ENCODE measurements at places on chromosomes 4 and X. TPM values are rescaled to one million over a fixed set of nuclear protein-coding genes. Genes with fewer than 3 reads are reported as not detected.

DNA sequence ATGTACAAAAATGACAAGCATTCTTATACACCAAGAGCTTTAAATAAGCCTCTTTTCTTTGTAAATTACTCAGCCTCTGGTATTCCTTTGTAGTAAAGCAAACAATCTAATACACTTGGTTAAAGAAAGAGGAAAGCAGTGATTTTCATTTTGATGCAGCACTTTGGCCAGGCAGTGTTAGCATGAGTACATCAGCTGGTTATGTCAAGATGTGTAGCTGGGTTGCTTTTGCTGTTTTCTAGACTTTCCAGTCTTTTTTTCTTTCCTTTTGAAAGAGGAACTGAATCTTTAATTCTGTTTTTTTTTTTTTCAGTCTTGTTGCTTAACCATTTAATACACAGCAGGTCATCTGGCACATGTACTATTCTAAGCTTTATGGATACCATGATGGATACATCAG is 167.1 kb upstream of the AADAT start:
- DNase-seq, result no peak
- H3K27ac ChIP-seq, result no peak overlapping the region
- H3K4me1 ChIP-seq, result no peaks in the 10 kb centered on the region
- no peak overlapping the region for H3K4me3 ChIP-seq
- H3K27me3 ChIP-seq, result no peaks in the 10 kb centered on the region
- H3K36me3 ChIP-seq, result no peaks in the 10 kb centered on the region

GRCh38 chrX:14017399-14017798 is 12.3 kb downstream of the GEMIN8 start:
- H3K27me3 ChIP-seq, result no peaks in the 10 kb centered on the region
- H3K4me3 ChIP-seq, result no peak overlapping the region
- peaks cover 6% of the 10 kb centered on the region for H3K4me1 ChIP-seq
- DNase-seq, result no peak

- DNase-seq, result no peak
- no peaks in the 10 kb centered on the region for H3K36me3 ChIP-seq
- H3K27ac ChIP-seq, result peak overlapping the region; percentile 49
- H3K4me1 ChIP-seq, result no peaks in the 10 kb centered on the region
- H3K27me3 ChIP-seq, result no peaks in the 10 kb centered on the region
Observed at GRCh38 chrX:13464599-13465275, 104.7 kb upstream of the EGFL6 start.

GRCh38 chr4:42440083-42440482 is 42.8 kb downstream of the SHISA3 start:
- H3K27me3 ChIP-seq, result no peaks in the 10 kb centered on the region

The FAM149A gene
- total RNA-seq, result 13.9 TPM

DNA sequence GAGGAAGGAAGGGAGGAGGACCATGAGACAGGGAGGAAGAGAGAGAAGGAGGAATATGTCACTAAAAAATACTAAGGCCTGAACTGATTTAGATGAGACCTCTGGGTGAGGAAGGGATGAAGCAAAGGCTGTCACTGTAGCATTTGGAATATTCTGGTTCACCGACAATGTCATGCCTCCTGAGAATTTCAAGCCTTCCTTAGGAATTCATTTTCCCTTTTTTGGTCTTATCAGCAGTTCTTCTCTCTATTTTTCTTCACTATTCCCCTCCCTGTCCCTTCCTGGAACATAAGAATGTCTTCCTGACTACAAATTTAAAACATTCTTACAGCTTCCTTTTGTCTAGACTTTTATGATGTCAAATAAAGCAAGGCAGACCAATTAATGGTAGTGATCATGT is 527.8 kb downstream of the INPP4B start:
- H3K36me3 ChIP-seq, result no peaks in the 10 kb centered on the region
- no peaks in the 10 kb centered on the region for H3K4me1 ChIP-seq
- H3K27ac ChIP-seq, result no peak overlapping the region
- no peak for DNase-seq
- H3K4me3 ChIP-seq, result no peak overlapping the region

- no peaks in the 10 kb centered on the region for H3K27me3 ChIP-seq
- DNase-seq, result no peak
- H3K27ac ChIP-seq, result no peak overlapping the region
- no peaks in the 10 kb centered on the region for H3K36me3 ChIP-seq
Observed at GRCh38 chr4:157832596-157832995, 340.2 kb downstream of the GASK1B start.

- no peak for DNase-seq
- no peaks in the 10 kb centered on the region for H3K36me3 ChIP-seq
- H3K27ac ChIP-seq, result no peak overlapping the region
- H3K4me1 ChIP-seq, result no peaks in the 10 kb centered on the region
- H3K4me3 ChIP-seq, result no peak overlapping the region
- H3K27me3 ChIP-seq, result no peaks in the 10 kb centered on the region
Observed at GRCh38 chr4:141195095-141195707, 25.5 kb upstream of the ZNF330 start.

The ODAPH gene
- not detected for total RNA-seq

GRCh38 chr4:53510321-53510720 is 81.0 kb downstream of the LNX1 start:
- DNase-seq, result no peak
- no peaks in the 10 kb centered on the region for H3K36me3 ChIP-seq
- H3K4me1 ChIP-seq, result peaks cover 10% of the 10 kb centered on the region
- no peaks in the 10 kb centered on the region for H3K27me3 ChIP-seq
- H3K27ac ChIP-seq, result no peak overlapping the region

GRCh38 chrX:12360986-12361598 is 222.8 kb downstream of the FRMPD4 start:
- no peak overlapping the region for H3K27ac ChIP-seq
- DNase-seq, result no peak
- H3K27me3 ChIP-seq, result no peaks in the 10 kb centered on the region
- no peak overlapping the region for H3K4me3 ChIP-seq
- no peaks in the 10 kb centered on the region for H3K4me1 ChIP-seq
- no peaks in the 10 kb centered on the region for H3K36me3 ChIP-seq

The FAM241A gene
- total RNA-seq, result 6.8 TPM

- H3K4me3 ChIP-seq, result no peak overlapping the region
- no peaks in the 10 kb centered on the region for H3K36me3 ChIP-seq
- H3K27ac ChIP-seq, result no peak overlapping the region
- no peaks in the 10 kb centered on the region for H3K27me3 ChIP-seq
- no peaks in the 10 kb centered on the region for H3K4me1 ChIP-seq
- DNase-seq, result no peak
Observed at GRCh38 chrX:153686711-153687110, 1.0 kb upstream of the SLC6A8 start.

DNA sequence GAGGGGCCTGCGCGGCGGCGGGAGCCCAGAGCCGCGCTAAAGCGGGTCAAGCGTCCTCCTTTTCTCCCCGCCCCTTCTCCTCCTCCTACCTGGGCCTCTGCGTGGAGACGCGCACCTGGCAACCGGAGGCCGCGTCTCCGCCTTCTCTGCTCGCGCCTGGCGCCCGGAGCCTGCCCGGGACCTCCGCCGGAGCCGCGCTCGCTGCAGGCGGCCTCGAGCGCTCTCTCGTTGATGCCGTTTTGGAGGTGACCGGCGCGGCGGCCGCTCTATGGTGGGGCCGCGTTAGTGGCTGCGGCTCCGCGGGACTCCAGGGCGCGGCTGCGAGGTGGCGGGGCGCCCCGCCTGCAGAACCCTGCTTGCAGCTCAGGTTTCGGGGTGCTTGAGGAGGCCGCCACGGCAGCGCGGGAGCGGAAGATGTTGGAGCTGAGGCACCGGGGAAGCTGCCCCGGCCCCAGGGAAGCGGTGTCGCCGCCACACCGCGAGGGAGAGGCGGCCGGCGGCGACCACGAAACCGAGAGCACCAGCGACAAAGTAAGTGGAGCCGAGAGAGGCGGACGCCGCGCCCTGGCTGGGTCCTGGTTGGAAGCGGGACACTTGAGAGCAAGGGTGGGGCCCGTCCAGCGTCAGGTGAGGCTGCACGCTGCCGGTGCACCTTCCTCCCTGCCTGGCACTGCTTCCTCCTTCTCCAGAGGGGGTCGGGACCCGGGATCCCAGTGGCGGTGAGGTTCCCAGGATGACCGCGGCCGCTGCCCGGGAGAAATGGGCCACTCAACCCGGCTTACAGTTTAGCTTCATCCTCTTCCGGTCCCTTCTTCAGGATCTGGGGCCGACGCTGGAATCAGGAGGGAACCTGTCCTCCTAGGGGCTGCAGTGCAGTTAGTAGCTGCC is at the start of gene CDS1:
CDS1 (plus strand) TSS at position 140 of the 888 bp plus-strand sequence; CDS start at position 415, 275 bp downstream.
- no peaks in the 10 kb centered on the region for H3K27me3 ChIP-seq
- H3K36me3 ChIP-seq, result no peaks in the 10 kb centered on the region
- peak within 1 kb of the TSS; percentile 79 for H3K4me3 ChIP-seq
- peaks cover 9% of the 10 kb centered on the region for H3K4me1 ChIP-seq
- H3K27ac ChIP-seq, result no peak within 1 kb of the TSS

The NPY1R gene
- total RNA-seq, result 248 TPM

GRCh38 chr4:17187003-17187402 is 288.6 kb upstream of the LDB2 start:
- DNase-seq, result no peak
- H3K4me3 ChIP-seq, result no peak overlapping the region
- H3K36me3 ChIP-seq, result no peaks in the 10 kb centered on the region

DNA sequence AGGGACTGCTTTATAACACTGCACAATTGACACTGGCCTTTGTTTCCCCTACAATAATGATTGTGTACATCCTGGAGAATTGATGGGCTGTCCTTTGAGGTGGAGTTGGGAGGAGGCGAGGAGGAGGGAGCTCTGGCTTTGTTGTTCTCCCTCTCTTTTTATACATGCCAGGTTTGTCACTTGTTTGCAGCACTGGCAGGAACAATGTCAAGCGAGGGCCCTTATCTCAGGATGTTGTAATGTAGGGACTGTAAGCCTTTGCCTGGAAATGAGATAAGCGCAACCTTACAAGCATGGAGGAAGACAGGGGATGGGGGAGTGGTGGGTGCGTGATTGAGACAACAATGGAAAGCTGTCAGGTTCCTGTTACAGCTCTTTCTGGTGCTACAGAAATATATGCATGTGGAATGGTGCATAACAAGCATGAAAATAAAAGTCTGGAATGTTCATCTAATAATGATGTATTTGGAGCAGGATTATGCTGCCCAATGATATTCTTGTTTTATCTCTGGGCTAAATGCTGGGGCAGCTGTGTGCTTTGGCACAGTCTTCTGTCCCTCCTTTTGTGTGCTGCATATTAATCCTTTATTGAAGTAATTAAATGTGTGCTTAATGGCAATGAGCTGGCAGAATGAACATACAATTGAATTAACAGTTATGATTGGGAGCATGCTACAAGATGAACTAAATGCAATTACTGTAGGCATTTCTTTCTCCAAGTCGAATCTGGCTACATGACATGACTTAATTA is 294.4 kb downstream of the GPAT3 start:
- H3K4me3 ChIP-seq, result no peak overlapping the region
- DNase-seq, result no peak
- no peaks in the 10 kb centered on the region for H3K4me1 ChIP-seq
- no peaks in the 10 kb centered on the region for H3K36me3 ChIP-seq

- no peaks in the 10 kb centered on the region for H3K27me3 ChIP-seq
- DNase-seq, result no peak
- no peak overlapping the region for H3K4me3 ChIP-seq
- no peak overlapping the region for H3K27ac ChIP-seq
Observed at GRCh38 chrX:117834076-117834475, 282.5 kb downstream of the KLHL13 start.

GRCh38 chr4:185096032-185096653 is 46.9 kb upstream of the SLC25A4 start:
- no peaks in the 10 kb centered on the region for H3K36me3 ChIP-seq
- no peaks in the 10 kb centered on the region for H3K4me1 ChIP-seq
- DNase-seq, result no peak
- H3K27ac ChIP-seq, result no peak overlapping the region
- H3K27me3 ChIP-seq, result no peaks in the 10 kb centered on the region

GRCh38 chrX:153634832-153635231 is 12.2 kb upstream of the DUSP9 start:
- DNase-seq, result no peak
- peaks cover 4% of the 10 kb centered on the region for H3K27me3 ChIP-seq
- no peak overlapping the region for H3K4me3 ChIP-seq
- no peaks in the 10 kb centered on the region for H3K36me3 ChIP-seq

DNA sequence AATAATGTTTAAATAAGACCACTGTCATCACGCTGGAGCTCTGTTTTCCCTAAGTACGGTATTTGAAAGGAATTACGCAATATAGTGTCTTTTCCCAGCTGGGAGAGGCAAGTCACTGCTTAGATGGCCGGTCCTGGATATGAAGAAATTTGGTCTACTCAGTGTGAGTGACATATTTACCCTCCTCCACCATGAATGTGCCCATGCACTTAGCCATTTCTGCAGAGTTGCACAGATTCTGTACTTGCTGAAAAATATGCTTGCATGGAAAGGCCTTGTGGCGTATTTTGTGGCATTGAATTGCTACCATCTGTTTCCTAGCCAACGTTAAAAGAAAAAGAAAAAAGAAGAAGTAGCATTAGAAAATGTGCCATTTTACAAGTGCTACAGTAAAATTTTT is 73.1 kb downstream of the ADGRL3 start:
- H3K27me3 ChIP-seq, result no peaks in the 10 kb centered on the region
- no peak for DNase-seq
- H3K4me1 ChIP-seq, result no peaks in the 10 kb centered on the region
- H3K36me3 ChIP-seq, result no peaks in the 10 kb centered on the region
- H3K27ac ChIP-seq, result peak overlapping the region; percentile 3
- peak overlapping the region; percentile 37 for H3K4me3 ChIP-seq

The GAGE1 gene
- not detected for total RNA-seq

DNA sequence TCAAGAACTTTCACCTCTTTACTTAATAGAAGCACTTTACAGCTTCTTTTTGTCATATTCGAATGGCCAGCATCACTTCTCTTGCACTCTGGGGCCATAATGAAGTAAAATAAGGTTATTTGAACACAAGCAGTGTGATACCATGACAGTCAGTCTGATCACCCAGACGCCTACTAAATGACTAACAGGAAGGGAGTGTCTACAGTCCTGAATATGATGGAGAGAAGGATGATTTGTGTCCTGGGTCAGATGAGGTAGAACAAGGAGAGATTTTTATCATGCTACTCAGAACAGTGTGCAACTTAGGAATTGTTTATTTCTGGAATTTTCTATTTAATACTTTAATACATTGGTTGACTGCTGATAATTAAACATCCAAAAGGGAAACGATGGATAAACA is 284.2 kb upstream of the F9 start:
- no peaks in the 10 kb centered on the region for H3K4me1 ChIP-seq
- no peaks in the 10 kb centered on the region for H3K36me3 ChIP-seq
- no peak overlapping the region for H3K27ac ChIP-seq
- DNase-seq, result no peak

DNA sequence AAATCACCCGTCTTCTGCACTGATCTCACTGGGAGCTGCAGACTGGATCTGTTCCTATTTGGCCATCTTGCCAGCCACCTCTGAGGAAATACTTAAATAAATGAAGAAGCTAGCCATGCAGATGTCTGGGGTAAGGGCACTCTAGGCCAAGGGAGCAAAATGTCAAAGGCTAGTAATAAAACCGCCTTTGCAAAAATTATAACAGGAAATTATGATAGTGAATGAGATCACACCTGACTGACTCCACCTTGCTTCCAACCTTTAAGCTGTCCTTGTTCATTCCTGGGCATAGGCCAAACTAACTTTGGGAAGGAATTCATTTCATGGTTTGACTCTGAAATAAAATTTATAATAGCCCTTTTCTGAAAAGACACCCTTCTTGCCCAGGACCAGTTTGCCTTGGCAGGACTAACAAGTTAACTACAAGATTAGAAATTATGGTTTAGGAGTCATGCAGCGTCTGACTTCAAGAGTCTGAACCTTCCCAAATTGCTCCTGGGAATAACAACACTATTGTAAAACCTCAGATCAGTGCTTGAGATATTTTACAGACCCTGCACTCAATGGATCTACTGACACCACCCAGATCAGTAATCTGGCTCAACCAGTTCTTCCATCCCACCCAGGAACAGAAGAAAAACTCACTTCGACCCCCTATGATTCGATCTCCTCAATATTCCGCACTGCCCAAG is 246.9 kb upstream of the HDX start:
- no peak overlapping the region for H3K4me3 ChIP-seq
- H3K36me3 ChIP-seq, result no peaks in the 10 kb centered on the region
- H3K27me3 ChIP-seq, result no peaks in the 10 kb centered on the region
- H3K4me1 ChIP-seq, result no peaks in the 10 kb centered on the region
- no peak for DNase-seq

All from ascending aorta (tissue), 2 donors.